Activated T-cell treated with anti-CD3 and anti-CD28 coated beads for 1 hour (primary cell): ENCODE measurements at places on chromosomes 12 and 14.

- no peak for DNase-seq
These were observed 28.1 kb downstream of the CBX5 start for GRCh38 chr12:54251667-54252284.

- DNase-seq = no peak
These were observed 457.7 kb upstream of the TMEM132C start for GRCh38 chr12:127809275-127809674.

DNA sequence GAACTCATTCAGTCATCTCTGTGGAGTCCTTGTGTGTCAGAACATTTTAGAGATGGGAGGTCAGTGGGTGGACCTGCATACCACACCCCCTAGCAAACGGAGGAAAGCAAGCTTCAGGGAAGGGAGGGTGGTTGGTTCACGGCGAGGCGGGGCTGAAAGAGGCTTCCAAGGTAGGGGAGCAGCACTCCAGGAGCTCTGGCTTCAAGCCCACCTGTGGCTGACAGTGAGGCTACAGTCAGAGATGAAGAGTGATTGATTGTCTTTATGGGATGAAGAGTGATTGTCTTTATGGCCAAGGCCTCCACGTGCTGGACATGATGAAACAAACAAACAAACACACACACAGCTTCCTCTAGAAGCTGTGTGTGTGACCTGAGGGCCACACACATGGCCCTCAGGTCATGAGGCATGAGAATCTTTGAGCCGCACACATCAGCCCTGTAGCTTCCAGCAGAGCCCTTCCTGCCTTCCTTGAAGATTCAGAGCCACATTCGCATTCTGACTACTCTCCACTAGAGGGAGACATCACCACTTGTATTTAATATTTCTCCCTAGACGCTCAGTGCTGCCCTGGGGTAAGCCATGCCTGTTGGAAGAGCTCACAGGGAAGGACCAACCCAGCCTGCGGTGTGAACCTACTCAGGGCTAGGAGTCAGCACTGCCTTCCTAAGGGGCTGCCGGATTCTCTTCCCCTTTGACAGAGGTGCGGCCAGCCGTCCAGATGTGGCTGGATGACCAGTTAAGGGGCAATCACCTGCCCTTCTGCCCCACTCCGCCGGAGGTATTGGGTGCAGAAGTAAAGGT lies 54.4 kb upstream of the KCNA1 start:
- peak; percentile 20 for DNase-seq

DNA sequence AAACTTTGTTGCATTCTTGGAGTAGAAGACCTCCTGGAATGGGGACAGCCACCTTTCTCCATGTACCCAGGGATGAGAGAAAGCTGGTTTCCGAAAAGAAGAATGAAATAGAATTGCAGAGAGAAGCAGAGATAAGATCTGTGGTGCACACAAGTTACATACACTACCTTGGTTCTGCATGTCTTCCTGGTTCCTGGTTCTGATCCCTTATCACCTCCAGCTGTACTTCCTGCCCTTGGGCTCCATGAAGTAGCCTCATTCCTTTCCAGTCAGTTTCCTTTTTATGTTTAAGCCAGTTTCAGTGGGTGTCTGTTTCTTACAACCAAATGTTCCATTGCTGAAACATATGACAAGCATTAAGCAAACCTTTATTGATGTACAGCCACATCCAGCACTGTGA lies 69.3 kb downstream of the FBXW8 start:
- DNase-seq = no peak

DNA sequence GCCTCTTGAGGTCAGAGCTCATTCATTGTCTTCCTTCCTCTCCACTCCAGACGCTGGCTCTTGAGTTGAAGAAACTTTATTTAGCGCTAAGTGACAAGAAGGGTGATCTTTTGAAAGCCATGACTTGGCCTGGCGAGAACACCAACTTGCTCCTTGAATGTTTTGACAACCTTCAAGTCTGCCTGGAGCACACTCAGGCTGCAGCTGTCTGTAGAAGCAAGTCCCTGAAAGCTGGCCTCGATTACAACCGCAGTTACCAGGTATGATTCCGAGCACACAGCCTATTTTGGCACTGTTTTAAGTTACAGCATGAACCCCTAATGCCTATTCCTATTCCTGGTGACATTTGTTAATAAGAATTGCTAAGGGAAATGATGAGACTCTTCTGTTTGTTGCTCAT lies 167.6 kb downstream of the ESR2 start:
- DNase-seq = no peak

DNA sequence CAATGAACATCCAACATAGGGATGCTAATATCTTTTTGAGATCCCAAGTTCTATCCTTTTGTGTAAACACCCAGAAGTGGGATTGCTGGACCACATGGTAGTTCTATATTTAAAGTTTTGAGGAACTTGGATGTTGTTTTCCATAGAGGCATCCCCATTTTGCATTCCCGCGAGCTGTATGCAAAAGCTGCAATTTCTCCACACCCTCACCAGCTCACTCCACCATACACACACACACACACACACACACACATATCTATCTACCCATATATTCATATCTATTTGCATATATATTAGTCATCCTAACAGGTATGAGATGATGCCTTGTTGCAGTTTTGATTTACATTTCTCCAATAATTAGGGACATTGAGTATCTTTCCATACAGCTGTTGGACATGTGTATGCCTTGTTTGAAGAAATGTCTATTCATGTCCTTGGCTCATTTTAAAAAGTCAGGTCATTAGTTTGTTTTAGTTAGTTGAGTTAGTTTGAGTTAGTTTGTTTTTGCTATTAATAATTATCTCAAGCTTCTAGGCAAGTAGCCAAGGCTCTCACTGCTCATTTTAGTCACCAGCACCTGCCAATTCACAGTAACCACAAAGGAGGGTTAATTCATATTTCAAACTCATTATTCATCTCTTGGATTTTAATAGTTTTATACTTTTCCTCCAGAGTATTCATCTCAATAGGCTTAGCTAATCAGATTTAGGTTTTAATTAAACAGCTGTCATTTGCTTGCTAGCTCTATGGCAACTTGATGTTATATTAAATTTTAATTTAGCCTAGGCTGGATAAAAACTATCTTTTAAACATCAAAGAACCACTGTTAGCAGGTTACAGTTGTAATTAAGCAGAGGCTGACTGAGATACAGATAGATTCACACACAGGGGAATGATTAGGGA lies 1435.9 kb upstream of the TMEM132C start:
- no peak for DNase-seq

DNA sequence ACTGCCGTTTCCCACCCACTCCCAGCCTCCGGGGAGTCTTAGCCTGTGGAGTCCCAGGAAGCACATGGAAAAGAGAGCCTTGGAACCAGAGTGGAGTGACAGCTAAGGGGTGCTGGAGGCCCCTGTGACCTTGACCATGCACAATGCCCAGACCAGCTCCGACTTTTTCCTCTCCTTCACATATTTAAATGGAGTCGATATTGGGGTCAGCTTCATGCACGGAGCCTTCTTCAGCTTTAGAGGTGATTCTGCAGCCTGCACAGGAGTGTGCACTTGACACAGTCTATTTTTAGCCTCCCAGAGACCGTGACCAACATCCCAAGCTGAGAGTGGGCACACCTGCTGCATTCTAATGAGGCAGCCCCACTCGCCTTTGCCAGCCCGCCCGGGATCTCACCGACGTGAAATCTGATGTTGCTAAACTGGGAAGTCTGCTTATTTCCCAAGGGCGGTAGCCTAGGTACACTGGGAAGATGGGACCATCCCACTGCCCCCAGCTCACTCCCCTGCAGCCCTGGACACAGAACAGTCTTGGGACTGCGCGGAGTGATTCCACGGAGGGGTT lies 47.5 kb downstream of the PRMT8 start:
- DNase-seq = no peak

DNA sequence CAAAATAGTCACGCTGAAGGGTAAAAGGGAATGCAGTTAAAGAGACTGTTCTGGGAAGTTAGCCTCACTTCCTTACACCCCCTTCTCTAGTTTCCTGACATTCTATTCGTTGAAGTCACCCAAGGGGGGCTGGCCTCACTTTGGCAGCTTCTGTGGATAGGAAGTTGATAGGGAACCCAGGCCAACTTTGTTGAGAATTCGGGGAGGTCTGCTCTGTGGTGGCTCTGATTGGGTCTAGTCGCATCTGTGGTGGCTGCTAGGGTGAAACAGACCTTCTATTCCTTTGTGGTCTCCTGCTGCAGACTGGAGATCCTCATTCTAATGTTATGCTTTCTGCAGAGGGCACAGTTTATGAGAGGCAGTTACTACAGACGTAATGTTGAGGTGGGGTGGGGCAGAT lies 28.8 kb upstream of the GZMB start:
- DNase-seq = no peak

GRCh38 chr14:20341646-20342045 lies 1.8 kb upstream of the PARP2 start:
- no peak for DNase-seq

DNA sequence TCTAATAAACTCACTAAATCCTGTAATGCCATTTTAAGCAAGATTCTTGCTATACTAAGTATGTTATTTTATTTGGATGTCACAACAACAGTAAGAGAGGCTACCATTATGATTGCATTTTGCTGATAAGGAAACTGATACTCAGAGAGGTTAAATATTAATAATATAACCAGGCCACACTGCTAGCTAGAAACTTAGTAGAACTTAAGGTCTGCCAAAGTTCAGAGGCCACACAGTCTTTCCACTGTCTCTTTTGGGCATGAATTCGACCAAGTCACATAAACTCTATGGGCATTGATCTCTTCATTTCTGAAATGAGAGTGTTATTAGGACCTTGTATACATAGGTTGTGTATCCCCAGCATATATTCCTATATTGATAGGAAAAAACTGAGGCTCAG lies 147.9 kb downstream of the SYNE2 start:
- DNase-seq = no peak

GRCh38 chr14:105094193-105094907 lies 29.1 kb upstream of the GPR132 start:
- no peak for DNase-seq

DNA sequence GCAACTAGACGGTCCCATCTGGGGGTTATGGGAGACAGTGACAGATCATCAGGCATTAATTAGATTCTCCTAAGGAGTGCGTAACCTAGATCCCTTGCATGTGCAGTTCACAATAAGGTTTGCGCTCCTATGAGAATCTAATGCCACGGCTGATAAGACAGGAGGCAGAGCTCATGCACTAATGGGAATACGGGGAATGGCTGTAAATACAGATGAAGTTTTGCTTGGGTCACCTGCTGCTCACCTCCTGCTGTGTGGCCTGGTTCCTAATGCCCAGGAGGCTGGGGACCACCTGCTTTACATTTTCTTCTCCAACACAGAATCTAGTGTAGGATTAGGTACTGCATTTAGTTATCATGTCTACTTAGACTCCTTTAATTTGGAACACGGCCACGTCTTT lies 49.7 kb upstream of the SAV1 start:
- DNase-seq = no peak

- no peak for DNase-seq
These were observed 47.2 kb upstream of the CTDSP2 start for GRCh38 chr12:57893431-57894353.

DNA sequence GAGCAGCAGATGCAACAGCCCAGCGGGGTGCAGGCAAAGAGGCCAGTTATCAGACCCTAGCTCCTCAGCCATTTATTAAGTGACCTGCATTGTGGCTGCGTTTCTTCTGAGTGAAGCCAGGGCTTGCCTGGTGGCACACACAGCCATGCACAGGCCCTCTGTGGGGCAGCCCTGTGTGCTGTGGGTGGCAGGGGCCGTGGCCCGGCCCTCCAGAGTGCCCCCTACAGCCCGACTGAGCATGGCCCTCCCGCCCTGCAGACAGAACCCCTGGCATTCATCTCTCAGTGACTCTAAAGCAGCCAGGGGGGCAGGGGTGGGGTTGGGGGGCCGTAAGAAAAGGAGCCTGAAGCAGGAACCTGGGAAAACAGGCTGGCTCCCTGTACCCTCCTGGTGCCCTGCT lies 226.0 kb upstream of the PWP1 start:
- no peak for DNase-seq

DNA sequence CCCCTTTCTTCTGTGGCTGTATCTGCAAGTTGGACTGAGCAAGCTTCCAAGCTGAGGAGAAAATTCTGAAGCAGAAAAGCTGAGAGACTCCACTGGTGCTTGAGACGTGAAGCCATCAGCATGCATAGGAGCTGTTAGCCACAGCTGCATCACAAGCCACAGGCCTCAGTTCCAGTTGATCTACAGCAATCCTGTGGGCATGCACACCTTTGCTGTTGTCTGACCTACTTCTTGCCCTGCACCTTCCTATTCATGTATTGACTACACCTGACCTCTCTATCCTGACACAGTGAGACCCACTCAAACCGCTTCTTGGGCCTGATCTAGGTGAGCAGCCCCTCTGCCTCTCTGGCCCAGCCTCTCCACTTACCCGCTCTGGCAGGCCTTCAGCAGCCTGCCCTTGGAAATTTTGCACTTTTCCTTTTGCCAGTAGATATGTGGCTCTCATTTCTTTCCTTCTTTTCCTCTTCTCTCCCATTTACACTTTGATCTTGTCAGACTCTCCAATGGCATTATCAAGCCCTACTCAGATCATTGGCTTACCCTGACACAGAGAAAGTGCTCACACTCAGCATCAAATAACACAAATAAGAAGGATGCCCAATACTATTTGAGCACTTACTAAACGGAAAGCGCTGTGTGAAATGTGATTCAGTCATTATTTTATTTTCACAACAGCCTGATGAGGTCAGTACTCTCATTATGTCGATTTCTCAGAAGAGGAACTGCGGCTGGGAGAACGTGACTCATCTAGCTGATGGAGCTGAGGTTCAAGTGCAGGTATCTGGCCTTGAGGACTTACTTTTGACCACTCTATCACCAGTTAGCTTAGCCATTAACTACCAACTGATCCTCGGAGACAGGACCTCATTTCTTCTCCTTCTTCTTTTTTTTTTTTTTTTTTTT lies 21.9 kb upstream of the PTGR2 start:
- no peak for DNase-seq

- no peak for DNase-seq
These were observed 32.3 kb downstream of the RPS29 start for GRCh38 chr14:49553892-49554291.

DNA sequence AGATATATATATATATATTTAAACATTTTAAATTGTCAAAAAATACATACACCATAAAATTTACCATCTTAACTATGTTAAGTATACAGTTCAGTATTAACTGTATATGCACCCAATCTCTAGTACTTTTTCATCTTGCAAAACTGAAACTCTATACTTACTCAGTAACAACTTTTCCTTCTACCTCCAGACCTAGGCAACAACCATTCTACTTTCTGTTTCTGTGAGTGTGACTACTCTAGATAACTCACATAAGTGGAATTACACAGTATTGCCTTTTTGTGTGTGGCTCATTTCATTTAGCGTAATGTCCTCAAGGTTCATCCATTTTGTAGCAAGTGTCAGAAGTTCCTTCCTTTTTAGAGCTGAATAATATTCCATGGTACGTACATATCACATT lies 8.2 kb downstream of the FAM234B start:
- no peak for DNase-seq

GRCh38 chr12:96769400-96769799 lies 137.7 kb upstream of the NEDD1 start:
- DNase-seq = no peak
